Fibroblast of villous mesenchyme (primary cell): ENCODE measurements at places on chromosomes 6 and 20.

DNA sequence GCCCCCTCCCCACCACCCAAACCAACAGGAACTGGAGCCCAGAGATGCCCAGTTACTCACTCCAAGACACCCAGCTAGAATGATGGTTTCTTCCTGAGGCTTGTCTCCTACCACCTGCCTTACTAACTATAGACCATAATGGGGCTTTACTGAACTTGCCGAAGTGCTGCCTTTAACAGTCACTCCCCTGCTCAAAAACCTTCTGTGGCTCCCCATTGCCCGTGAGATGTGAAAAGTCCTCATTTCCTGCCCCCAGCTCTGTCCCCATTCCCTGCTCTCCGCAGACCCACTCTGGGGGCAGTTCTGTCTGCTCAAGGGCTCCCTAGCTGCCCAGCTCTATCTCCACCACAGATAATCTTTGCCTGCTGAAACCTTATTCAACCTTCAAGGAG lies 4.9 kb downstream of the SIGLEC1 start:
- no peak for DNase-seq

- DNase-seq: no peak
Measured at GRCh38 chr6:121668259-121668658, 232.8 kb downstream of the GJA1 start.

DNA sequence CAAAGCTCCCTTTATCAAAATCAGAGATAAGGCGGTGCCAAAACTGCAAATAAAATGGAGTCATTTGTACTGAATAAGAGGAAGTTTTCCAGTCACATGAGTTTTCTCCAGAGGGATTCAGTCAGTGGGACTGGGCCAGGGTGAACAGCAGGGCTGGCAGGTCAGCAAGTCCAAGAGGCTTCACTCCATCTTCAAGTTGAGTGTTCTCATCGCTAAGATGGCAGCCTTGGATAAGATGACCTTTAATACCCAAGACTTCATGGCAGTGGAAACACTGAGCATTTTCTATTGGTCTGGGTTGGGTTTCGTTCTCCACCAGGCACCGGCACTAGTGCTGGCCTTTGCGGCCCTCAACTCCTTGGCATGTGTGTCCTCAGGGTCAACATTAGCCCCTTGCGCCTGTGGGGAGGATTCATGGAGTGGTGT lies 29.3 kb upstream of the IGF2R start:
- no peak for DNase-seq

DNA sequence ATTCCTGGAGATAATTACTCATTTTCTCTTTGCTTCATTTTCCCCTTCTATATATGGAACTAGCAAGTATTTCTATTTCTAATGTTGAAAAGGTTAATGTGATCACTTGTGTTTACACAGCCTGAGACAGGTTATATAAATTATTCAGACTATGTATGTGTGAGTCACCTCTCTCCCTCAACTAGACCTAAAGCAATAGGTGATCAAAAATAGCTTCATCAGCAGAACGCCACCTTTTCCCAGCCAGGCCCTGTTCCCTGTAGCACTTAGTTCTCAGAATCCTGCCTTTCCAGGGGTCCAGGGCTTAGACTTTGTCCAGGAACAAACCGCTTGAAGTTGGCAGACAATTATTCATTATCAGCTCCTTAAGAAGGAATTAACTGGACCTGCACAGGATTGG lies 125.3 kb upstream of the EXOC2 start:
- no peak for DNase-seq

GRCh38 chr6:139577763-139578604 lies 203.5 kb upstream of the CITED2 start:
- peak; percentile 84 for DNase-seq

GRCh38 chr20:32966881-32967781 lies 37.1 kb downstream of the SUN5 start:
- DNase-seq: no peak

DNA sequence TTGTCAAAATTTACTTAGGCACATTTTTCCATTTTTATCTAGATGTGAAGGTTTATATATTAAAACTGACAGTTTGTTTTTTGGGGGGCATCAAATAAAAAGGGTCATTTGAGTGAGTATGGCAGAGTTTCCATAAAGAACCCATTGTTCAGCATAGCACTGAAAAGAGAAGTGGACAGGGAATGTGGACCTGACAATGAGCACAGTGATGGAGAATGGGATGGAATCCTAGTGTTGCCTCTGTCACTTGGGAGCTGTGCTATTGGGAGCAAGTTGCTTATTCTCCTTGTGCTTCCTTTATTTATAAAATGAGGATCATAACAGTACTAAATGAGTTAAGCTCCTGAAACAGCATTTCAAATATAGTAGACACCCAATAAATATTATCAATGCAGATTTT lies 130.7 kb upstream of the SIM1 start:
- no peak for DNase-seq

DNA sequence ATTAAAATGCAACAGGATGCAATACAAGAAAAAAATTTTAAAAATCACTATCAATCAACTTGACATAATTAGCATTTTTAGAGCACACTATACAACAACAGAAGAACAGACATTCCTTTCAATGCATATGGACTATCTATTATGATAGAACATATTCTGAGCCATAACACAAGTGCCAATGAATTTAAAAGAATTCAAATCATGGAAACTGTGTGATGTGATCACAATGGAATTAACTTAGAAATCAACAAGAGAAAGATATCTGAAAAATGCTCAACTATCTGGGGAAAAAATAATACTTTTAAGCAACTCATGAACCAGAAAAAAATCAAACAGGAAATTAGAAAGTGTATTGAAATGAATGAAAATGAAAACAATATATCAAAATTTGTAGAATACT lies 106.3 kb downstream of the ADTRP start:
- DNase-seq: no peak

- peak; percentile 79 for DNase-seq
Measured at GRCh38 chr20:51667002-51667408, 101.2 kb downstream of the ATP9A start.
